ENCODE measurements at places on chromosomes 5 and 9.

GRCh38 chr9:31950756-31951155 lies 433.7 kb upstream of the ACO1 start:
- no peak for DNase-seq

DNA sequence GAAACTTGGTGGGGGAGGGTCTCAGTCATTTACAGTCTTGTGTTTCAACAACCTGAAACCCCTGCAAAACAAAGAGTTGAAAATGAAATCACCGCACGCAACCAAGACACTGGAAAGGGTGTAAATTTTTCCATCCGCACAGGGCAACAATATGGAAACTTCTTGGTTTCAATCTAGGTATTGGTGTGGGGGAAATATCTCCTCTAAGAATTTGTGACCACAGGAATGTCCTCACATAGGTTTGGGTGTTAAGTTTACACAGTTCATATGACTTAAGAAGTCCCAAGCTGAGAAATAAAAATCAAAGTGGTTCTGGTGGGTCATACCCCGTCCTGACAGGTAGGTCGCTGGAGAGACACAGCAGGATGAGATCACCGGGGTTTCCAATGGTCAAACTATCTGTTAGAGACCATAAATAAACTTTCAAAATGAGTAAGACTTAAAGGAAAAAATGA lies 51.9 kb upstream of the PIP5K1B start:
- DNase-seq = no peak

DNA sequence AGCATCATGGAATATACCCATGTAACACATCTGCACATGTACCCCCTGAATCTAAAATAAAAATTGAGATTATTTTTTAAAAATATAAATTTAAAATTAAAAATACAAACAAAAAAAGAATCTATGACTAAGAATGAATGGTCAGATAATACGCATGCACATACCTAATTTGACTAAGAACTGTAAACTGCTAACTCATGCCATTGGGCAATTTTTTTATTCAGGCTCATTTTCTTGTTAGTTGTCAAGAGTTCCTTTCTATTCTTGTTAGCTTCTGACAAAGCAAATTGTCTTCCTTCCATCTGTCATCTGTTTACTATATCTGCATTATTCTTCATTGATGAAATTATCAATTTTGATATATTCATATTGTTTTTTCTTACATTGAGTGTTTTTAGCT lies 69.5 kb upstream of the HAND1 start:
- DNase-seq = no peak

DNA sequence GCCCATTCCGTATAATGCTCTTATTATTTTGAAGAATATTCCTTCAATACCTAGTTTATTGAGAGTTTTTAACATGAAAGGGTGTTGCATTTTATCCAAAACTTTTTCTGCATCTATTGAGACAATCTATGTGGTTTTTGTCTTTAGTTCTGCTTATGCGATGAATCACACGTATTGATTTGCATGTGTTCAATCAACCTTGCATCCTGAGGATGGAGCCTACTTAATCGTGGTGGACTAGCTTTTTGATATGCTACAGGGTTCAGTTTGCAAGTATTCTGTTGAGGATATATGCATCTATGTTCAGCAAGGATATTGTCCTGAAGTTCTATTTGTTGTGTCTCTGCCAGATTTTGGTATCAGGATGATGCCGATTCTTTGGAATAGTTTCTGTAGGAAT lies 1070.3 kb upstream of the CDH18 start:
- DNase-seq = no peak

GRCh38 chr5:31888564-31888963 lies 249.6 kb downstream of the PDZD2 start:
- no peak for DNase-seq

- DNase-seq = peak; percentile 74
Measured at GRCh38 chr5:134252671-134253070, 26.8 kb upstream of the PPP2CA start.

- no peak for DNase-seq
Measured at GRCh38 chr5:154367101-154367500, 78.7 kb upstream of the SAP30L start.

GRCh38 chr5:156735477-156735876 lies 114.6 kb upstream of the PPP1R2B start:
- DNase-seq = no peak

GRCh38 chr5:128881502-128882018 lies 83.7 kb upstream of the SLC27A6 start:
- no peak for DNase-seq

Data from AG08396 (cell line).